ENCODE measurements at places on chromosomes 13 and 19.

- peak; percentile 80 for DNase-seq
Observed at GRCh38 chr19:50050406-50051227, 24.8 kb downstream of the ZNF473 start.

GRCh38 chr19:28736528-28736927 is 476.4 kb downstream of the UQCRFS1 start:
- no peak for DNase-seq

DNA sequence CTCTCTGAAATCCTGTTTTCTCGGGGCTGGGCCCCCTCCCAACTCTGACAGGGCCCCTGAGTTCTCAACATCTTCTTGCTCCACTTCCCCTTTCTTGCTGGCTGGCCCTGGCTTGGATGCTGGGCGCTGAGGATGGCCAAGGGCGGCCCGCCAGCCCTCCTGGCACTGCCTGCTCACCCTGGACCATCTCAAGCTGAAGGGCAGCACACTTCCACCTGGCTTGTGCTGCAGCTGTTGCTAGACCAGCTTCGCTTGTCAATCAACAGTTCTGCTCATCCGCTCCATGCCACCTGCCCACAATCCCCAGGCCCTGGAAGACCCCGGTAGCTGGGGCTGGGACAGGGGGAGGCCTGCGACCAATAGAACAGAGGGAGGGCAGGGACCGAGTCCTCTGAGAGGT is 6.9 kb upstream of the GMIP start:
- no peak for DNase-seq

DNA sequence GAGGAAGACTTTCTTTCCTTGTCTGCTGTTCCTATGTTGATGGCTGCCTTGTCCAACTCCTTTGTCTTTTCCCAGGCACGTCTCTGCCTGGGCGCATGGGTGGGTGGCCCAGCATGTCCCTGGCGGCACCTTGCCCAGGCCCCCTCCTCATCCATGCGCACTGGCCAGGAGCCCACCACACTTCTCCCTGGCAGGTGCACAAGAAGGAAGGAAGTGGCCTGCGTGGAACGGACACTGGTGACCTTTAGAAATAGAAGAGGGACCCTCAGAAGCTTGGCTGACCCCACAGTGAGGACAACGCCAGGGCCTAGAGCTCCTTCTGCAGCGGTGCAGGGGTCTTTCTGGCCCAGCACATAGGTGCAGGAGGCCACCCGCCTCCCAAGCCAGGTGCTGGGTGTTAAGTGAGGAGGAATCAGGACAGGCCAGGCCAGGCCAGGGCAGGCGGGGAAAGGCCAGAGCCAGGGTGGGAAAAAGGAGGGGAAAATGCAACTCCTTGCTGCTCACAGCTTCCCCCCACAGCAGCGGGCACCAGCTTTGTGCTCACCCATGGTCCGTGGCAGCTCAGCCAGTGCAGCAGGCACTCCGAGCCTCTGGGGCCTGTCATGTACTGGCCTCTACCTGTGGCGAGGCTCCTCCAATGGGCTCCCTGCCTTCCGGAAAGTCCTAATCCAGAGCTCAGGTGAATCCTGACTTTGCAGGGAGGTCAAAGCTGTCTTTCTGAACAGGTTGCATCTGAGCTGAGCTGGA is 104.0 kb downstream of the SOX1 start:
- DNase-seq, result no peak

- DNase-seq, result no peak
Observed at GRCh38 chr13:64369121-64369520, 2861.0 kb downstream of the PCDH9 start.

DNA sequence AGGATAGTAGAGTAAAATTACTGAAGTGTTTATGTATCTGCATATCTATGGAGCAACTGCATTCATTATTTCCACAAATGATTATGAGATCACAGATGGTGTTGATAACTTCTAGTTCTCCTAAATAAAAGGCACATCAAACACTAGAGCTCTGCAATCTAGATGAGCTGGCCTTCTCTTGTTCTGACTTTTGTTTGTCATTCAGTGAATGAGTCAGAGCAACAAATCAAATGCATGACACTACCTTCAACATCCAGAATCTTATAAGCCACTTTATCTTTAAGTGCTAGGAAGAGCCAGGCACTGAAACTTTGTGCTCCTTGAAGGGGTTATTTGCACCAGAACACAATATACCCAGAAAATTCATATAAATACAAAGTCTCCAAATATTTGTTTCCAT is 456.0 kb downstream of the PCDH17 start:
- no peak for DNase-seq

- no peak for DNase-seq
Observed at GRCh38 chr13:97282705-97283104, 60.6 kb downstream of the MBNL2 start.

- DNase-seq, result no peak
Observed at GRCh38 chr19:52069653-52070052, 21.0 kb upstream of the ZNF432 start.

DNA sequence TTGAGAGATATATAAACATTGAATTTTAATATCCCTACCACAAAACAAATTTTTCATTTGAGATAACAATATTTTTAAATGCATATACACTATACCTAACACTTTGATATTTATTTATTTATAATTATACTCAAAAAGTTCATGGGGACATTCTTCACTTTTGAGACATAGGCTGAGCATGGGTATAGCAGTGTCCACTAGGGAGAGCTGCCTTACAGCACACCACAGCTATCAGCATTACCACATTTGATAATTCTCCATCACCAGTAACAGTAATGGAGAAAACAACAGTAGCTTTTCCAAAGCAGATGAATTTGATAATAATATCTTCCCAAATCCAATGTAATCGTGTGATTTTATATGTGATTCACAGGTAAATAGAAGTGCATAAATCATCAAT is 626.1 kb downstream of the DACH1 start:
- no peak for DNase-seq

- no peak for DNase-seq
Observed at GRCh38 chr13:91359631-91360030, 12.1 kb downstream of the MIR17HG start.

DNA sequence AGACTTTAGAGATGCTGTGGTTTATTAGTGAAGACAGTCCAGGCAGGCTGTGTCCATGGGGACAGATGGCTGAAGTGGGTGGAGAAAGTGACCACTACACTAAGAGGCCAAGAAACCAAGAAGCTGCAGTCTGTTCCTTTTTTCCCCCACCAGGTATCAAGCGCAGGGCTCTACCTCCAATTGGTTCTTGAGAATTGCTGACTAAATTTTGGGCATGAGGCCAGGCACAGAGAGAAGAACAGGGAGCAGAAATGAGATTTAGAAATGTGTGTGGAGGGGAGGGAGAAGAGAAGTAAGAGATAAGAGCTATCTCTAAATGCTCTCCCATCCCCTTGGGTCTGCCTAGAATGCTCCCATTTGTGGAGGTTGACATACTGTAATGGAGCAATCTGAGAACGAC is 12.3 kb upstream of the CYSLTR2 start:
- DNase-seq, result no peak

GRCh38 chr19:55362174-55362989 is 678 bp downstream of the GARIN5B start:
- DNase-seq, result no peak

DNA sequence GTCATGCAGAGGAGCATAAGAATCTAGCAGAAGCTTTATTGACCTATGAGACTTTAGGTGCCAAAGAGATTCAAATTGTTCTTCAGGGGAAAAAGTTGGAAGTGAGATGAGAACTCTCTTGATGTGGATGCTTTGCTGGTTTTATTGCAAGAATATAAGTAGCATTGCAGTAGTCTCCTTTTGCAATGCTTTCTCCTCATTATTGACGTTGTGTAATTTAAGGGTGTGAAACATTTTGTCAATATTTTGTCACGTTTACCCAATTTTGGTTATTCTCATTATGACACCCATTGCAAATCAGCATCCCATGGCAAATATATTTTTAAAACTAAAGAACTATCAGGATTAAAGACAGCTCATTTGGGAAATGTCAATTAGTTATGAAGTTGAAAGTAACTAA is 11.9 kb upstream of the LILRB5 start:
- no peak for DNase-seq

DNA sequence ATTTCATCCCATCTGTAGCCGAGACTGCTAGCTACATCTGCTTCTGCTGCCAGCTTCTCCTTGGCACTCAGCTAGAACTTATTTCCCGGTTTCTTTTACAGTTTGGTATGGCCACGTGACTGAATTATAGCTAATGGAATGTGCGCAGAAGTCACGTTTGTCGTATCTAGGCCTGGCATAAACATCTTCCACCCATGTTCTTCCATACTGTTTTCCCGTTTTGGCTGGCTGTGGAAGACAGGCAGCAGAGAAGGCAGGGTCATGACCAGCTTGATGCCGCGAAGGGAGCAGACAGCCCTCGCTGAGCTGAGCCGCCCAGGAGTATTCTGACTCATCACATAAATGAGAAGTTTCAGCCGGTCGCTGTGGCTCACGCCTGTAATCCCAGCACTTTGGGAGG is 186.7 kb downstream of the RFC3 start:
- no peak for DNase-seq

DNA sequence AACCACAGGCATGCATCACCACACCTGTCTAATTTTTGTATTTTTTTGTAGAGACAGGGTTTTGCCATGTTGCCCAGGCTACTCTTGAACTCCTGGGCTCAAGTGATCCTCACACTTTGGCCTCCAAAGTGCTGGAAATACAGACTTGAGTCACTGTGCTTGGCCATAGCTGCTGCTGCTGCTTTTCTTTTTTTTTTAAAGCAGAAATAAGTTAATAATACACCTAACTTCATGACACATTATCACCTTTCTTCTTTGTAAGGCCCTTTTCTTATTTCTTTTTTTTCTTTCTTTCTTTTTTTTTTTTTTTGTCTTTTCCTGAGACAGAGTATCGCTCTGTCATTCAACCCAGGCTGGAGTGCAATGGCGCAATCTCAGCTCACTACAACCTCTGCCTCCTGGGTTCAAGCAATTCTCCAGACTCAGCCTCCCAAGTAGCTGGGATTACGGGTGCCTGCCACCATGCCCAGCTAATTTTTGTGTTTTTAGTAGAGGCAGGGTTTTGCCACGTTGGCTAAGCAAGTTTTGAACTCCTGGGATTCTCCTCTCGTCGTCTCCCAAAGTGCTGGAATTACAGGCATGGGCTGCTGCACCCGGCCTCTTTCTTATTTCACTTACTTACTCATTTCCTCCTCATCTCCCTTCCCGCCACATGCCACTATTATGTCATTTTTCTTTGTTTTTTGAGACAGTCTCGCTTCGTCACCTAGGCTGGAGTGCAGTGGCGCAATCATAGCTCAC is 8.7 kb downstream of the SHKBP1 start:
- no peak for DNase-seq

DNA sequence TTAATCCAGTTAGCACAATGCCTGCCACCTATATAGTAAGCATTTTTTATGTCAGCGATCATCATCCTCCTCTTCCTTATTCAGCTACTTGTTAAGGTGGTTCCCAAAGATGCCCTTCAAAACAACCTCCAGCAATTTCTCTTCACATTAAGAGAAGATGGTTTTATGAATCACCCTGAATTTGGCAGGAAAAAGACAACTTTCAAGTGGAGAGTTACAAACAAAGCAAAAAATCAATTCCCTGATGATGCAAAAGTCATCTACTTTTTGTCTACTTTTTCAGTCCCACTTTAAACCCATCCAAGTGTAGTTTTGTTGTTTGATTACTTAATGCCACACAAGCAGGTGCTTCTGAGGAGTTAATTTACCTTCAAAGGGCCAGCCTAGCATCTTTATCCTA is 139.1 kb upstream of the SERP2 start:
- DNase-seq, result no peak

DNA sequence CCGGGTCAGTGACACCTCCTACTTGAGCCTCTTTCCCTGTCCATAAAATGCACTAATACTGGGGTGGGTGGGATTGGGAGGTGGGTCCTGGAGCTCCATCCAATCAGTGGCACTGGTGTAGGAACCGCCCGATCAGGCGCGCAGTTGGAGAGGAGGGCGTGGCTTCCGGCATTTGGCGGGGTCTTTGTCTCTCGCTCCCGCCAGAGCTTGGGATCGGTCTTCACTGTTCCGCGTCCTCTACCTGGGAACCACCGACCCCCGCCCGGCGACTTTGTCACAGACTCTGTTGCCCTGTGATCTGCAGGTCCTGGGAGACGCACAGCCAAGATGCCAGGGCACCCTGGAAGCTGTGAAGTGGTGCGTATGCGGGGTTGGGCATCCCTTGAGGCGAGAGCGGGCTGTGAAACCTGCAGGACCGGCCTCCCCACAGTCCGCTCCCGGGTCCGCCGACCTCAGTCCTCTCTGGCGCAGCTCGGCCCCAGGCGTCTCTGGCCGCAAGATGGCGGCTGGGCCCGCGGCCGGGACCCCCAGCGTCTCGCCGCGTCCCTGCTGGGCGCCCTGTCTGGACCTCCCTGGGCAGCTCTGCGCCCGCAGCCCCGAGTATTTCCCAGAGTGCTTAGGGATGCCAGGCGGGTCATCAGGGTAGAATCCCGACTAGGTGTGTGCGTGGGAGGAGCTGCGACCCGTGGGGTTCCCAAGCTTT is 41.6 kb upstream of the ZNF730 start:
- DNase-seq, result peak; percentile 32

DNA sequence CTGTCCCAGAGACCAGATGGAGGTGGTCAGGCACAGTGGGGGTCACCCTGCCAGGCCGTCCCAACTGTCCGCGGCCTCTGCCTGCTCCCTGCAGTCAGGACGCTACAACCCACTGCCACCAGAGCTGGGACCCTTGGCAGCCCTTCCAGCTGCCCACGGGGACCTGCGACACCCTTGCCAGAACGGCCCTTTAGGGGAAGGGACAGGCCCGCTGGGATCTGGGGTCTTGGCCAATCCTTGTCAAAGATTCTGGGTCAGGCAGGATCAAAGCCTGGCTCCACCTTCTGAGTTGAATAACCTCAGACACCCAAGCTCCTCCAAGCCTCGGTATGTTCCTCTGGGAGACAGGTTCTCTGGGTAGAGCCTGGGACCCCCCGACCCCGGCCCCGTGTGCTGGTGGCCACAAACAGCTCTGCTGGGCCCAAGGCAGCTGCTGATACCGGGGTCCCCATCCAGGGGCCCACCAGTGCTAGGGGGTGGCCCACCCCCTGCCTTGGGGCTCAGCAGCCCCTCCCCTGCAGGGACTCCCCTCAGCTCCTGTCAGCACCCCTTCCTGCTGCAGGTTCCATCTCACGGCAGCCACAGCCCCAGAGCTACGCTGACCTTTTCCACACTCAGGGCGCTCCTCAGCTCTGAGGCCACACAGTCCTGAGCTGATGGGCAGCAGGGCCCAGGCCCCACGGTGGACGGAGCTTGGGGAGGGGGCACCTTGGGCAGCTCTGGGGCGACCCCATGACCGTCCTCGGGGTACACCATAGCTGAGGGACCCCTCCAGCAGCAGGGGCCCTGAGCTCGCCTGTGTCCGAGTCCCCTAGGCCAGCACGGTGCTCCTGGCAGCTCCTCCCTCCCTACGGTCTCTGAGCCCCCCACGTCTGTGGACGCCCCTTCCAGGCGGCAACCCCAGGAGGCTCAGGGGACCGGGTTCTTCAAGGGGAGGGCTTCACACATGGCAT is 18.4 kb downstream of the SBNO2 start:
- DNase-seq, result no peak
